ENCODE measurements at places on chromosomes 7 and 10. TPM values are rescaled to one million over a fixed set of nuclear protein-coding genes. Genes with fewer than 3 reads are reported as not detected.

- peaks cover 21% of the 10 kb centered on the region for H3K27me3 ChIP-seq
- H3K4me1 ChIP-seq = no peaks in the 10 kb centered on the region
- H3K27ac ChIP-seq = no peak overlapping the region
- H3K4me3 ChIP-seq = no peak overlapping the region
- H3K36me3 ChIP-seq = no peaks in the 10 kb centered on the region
- no peak for DNase-seq
Measured at GRCh38 chr7:154869436-154869835, 133.5 kb downstream of the PAXIP1 start.

DNA sequence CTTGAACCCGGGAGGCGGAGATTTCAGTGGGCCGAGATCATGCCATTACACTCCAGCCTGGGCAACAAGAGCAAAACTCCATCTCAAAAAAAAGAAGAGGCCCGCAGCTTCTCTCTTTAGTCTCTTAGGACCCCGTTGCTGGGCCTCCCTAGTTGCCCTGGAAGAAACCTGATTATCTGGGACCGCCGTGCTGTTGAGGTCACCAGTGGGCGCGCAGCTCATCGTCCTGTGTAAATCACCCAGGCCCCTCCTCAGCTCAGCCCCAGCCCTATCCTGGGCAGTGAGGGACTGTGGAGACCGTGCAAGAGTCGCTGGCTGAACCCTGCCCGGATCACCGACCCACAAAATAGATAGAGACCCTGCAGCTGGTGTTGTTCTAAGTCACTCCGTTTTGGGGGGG, 85.0 kb downstream of the UNCX start:
- no peaks in the 10 kb centered on the region for H3K4me1 ChIP-seq
- no peaks in the 10 kb centered on the region for H3K27me3 ChIP-seq
- no peak for DNase-seq
- H3K4me3 ChIP-seq = no peak overlapping the region

CUEDC2 gene
- 37.9 TPM for total RNA-seq

ENTPD1 gene
- 8.9 TPM for total RNA-seq
